HuH-7.5 (cell line): ENCODE measurements at places on chromosomes 16 and 17.

GRCh38 chr17:40511136-40511535 lies 9.7 kb upstream of the TNS4 start:
- DNase-seq: no peak

DNA sequence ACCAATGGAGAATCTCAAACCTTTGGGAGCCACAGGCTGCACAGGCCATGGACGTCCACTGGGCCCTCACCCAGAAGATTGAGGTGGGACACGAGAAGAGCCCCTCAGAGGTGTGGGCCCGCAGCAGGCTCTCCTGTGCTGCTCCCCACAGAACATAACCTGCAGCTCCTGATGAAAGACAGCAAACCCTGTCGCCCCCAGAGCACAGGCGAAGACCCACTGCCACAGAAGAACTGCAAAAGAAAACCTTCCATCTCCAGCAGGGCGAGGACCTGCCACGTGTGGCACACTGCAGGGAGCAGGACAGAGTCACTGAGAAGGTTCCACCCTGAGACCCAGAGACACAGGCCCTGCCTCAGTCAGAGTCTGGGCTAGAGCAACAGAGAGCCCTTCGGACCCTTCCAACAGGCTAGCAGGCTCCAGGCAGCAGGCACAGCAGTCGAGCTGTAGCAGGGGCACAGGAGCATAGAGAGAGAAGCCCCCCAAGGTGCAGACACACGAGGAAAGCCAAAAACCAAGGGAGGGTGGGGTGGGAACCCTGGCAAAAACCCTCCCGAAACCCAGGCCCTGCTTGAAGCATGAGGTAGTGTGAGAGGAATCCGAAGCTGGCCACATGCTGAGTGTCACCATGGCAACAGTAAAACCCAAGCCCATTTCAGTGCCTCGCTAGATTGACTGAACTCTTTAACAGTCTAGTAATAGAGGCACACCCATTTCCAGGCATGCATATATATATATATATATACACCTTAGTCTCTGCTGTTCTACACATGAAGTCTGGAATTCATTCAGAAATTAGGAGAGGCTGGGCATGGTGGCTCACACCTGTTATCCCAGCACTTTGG lies 60.0 kb upstream of the CHMP6 start:
- no peak for DNase-seq

DNA sequence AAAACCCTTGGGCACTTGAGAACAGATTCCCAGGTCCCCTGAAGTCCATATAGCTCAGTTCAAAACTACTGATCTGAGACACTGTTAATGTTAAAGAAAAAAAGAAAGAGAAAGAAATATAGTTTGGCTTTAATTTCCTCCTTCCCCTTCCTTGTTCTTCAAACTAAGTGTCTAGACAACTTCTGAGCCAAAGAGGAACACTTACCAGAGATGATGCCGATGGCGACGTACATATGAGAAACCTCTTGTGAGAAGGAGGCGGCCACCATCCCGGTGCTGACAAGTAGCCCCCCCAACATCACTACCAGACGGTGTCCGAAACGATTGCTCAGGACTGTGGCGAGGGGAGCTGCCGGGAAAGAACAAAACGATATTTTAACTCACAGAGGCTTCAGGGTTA lies 17.2 kb downstream of the SLC16A6 start:
- DNase-seq: no peak

DNA sequence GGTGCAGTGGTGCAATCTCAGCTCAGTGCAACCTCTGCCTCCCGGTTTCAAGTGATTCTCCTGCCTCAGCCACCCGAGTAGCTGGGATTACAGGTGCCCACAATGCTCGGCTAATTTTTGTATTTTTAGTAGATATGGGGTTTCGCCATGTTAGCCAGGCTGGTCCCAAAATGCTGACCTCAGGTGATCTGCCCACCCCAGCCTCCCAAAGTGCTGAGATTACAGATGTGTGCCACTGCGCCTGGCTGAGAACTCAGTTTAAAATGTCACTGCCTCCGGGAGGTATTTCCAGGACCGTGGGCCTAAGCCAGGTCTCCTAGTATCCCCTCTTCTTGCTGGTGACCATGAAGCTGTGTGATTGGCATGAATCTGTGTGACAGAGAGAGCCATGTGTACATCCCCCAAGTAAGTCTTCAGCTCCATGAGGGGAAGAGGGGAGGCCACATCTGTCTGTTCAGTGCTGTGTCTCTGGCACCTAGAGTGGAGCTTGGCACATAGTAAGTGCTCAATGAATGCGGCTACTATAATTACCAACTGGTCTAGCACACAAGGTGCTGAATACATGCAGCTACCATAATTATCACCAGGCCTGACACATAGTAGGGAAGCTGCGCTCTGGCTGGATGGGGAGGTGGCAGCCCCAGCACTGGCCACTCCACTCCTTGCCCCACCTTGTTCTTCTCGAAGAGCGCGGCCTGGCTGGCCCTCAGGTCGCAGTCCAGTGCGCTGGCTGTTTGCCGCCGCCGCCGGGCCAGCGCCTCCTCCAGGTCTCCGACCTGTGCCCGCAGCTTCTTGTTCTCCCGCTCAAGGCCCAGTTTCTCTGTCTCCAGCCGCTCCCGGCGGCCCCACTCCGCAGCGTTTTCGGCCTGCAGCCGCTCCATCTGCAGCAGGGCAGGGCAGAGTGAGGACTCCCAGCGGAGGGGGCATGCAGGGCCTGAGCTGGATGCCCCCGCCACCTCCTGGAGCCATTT lies 18.7 kb downstream of the CCDC102A start:
- DNase-seq: no peak

GRCh38 chr17:50423553-50424159 lies 2.4 kb upstream of the ACSF2 start:
- peak; percentile 73 for DNase-seq

- DNase-seq: peak; percentile 61
These were observed 294.1 kb downstream of the BCAS3 start for GRCh38 chr17:60971515-60972369.

- DNase-seq: no peak
These were observed 296.2 kb downstream of the SEC14L1 start for GRCh38 chr17:77437017-77437416.

- no peak for DNase-seq
These were observed 100.1 kb upstream of the DYNLRB2 start for GRCh38 chr16:80440667-80441066.

DNA sequence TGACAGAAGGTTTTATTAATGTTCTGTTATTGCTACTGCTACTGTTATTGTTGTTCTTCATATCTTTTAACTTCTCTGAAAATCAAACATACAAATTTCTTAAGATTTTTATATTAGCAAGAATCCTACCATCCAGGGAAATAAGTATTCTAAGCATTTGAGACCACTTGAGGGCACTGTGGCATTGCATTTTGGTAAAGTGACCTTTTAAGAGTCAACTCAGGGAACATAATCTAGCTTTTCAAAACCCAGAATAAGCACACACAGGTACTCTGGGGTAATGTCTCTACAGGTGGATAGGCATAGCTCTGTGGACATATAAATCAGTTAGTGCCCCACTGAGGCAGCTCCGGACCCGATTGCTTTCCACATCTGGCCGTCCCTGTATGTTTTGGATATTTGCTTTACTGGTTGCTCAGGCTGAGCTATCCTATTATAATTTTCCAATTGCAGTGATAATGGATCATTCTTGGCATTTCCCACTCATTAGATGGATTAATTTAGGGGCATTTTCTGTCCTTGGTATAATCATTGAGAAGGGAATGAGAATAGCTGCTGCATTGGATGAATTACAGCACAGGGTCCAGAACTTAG lies 1425.1 kb upstream of the CDH8 start:
- no peak for DNase-seq

- no peak for DNase-seq
These were observed 18.3 kb upstream of the CCL5 start for GRCh38 chr17:35898283-35899070.

GRCh38 chr16:29117631-29118030 lies 132.8 kb downstream of the LAT start:
- no peak for DNase-seq

- no peak for DNase-seq
These were observed 22.3 kb upstream of the ZFPM1 start for GRCh38 chr16:88430524-88431446.

GRCh38 chr17:68595496-68595895 lies 5.7 kb downstream of the FAM20A start:
- DNase-seq: no peak

GRCh38 chr17:2957631-2958286 lies 105.6 kb downstream of the OR1D5 start:
- no peak for DNase-seq

DNA sequence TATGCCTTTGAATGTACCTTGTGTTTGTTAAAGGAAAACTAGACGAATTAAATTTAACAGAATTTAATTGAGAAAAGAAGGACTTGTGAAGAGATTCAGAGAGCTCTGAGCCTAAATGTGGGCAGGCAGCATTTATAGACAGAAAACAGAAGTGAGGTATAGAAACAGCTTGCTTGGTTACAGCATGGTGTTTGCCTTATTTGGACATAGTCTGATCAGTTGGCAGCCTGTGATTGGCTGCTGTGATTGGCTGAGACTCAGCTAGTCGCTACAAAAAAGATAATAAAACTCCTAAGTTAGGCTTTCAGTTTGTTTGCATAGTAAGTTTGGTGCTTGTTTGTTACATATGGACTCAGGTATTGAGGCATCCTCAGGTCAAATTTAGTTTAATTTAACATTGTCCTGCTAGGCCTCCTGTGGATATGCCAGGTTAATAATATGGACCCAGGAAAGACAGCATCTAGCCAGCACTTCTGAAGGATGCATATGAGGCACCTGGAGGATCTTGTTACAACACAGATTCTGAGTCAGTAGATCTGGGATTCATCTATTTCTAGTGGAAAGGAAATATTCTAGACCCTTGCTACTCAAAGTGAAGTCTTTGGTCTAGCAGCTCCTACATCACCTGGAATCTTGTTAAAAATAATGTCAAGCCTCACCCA lies 43.4 kb downstream of the SLFN5 start:
- no peak for DNase-seq

GRCh38 chr17:76682296-76682695 lies 28.5 kb downstream of the MXRA7 start:
- no peak for DNase-seq

DNA sequence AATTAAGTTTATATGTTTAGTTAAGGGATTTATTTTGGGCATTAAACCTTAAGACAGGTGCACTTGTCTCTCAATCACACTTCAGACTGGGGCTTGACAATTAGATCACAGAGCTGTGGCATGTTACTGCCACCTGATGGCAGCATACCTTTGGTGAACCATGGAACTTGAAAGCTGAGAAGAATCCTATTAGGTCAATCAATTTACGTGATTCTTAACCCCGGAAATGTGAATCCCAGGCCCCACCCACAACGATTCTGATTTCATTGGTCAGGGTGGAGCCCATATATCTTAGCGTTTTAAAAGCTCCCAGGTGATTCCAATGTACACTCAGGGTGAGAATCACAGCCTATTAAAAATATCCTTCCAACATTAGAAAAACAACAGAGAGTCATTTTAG lies 91.0 kb downstream of the GSG1L start:
- peak; percentile 30 for DNase-seq

- no peak for DNase-seq
These were observed 18.9 kb upstream of the TBX21 start for GRCh38 chr17:47713980-47714700.

DNA sequence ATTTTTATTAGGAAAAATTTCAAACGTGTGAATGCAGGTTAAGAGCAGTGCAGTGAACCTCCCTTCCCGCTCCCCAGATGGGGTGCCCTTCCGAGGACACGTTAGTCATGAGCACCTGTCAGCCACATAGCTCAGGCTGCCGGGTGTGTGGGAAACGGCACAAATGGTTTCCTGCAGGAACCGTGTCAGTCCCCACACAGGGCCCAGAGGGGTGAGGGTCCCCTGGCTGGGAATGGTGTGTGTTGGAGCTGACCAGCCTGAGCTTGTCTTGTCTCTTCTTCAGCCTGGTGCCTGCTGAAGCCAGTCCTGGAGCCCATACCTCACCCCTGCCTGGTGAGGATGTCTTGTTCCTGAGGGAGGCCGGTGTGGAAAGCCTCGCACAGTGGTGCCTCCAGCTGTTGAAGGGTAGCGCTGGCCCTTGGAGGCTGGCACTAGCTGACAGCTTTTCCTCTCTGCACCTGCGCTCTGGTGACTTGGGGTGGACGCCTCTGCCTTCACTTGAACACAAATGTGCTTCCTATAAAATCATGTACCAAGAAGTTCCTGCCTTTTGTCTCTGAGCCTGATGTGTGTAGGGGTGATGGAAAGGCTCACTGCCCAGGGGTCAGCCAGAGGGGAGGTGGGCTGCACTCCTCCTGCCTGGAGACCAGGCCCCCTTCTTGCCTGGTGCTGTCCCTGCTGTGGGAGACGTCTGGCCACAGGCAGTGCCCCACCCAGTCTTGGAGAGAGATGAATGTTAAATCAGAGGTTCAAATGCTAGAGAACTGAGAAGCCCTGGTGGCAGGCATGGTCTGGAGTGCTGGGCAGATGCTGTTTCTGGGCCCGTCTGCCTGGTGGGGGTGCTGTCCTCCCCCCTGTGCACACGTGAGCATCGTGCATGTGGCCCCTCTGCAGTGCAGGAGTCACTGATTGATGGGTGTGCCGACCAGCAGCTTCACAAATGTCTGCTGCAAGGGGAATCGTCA lies 102.6 kb upstream of the ZNF750 start:
- no peak for DNase-seq

DNA sequence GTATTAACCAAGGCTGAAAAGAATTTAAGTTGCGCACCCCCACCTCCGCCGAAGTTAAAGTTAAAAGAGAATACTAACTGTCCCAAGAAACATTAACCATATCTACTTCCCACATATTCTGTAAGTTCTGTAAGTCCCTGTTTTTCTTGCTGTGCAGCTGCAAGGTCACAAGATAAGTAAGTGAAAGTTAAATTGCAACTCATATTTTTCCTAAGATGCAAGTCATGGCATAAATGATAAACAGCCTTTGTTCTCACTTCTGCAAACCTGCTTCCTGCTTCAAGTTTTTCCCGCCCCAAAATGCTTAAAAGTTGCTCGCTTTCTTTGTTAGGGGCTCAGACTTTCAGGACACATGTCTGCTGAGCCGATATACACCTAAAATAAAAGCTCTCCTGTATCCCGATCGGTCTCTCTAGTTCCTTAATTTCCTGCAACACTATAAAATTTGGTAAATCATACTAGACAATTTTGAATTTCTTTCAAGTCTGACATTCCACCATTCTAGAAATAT lies 32.6 kb upstream of the ABCA9 start:
- no peak for DNase-seq

GRCh38 chr17:82030470-82031302 lies 792 bp upstream of the RAC3 start:
- DNase-seq: peak; percentile 92

DNA sequence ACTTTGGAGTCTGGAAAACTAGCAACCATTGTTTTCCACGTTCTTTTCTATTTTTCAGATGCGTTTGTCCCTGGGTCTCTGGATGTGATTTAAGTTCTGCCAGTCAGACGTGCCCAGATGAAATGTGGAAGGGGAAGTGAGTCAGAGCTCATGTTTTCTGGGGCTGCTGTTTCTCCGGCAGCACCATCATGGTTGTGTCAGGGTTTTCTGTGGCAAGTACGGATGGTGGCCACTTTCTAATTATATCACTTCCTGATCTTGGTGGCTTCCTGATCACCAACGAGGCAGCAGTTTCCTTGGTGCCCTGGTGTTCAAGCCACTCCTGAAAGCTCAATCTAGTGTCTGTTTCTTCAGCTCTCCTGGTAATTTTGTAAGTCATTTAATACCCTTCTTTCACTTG lies 31.4 kb upstream of the PMFBP1 start:
- DNase-seq: no peak

GRCh38 chr16:79599837-79600637 lies 500 bp downstream of the MAF start:
- peak; percentile 81 for DNase-seq
